Left renal cortex interstitium (tissue), 4 donors: ENCODE measurements at places on chromosomes 4 and X. TPM values are rescaled to one million over a fixed set of nuclear protein-coding genes. Genes with fewer than 3 reads are reported as not detected.
A peak's percentile ranks its signal among the peaks of the same experiment; 100 is the strongest.

The MAGEA2 gene
- polyA plus RNA-seq, result not detected

DNA sequence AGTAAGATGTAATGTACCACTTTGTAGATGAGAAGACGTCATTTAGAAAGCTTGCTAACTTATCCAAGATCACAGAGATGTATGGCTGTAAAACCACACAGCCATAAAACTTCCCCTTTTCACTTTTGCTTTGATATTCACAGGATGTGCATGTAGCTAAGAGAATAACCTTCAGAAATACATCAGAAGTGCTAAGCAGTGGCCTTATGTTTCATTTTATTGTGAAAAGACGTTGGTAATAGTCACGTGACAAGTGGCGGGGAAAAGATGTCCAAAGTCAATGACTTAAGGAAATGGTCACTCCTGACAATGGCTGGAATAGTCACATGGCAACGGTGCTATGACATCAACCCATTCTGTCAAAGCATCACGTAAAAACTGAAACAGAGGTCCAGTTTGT, 12.9 kb upstream of the WDR17 start:
- no peak for DNase-seq

GRCh38 chrX:20143561-20143960, 1.9 kb upstream of the EIF1AX start:
- no peak for DNase-seq

DNA sequence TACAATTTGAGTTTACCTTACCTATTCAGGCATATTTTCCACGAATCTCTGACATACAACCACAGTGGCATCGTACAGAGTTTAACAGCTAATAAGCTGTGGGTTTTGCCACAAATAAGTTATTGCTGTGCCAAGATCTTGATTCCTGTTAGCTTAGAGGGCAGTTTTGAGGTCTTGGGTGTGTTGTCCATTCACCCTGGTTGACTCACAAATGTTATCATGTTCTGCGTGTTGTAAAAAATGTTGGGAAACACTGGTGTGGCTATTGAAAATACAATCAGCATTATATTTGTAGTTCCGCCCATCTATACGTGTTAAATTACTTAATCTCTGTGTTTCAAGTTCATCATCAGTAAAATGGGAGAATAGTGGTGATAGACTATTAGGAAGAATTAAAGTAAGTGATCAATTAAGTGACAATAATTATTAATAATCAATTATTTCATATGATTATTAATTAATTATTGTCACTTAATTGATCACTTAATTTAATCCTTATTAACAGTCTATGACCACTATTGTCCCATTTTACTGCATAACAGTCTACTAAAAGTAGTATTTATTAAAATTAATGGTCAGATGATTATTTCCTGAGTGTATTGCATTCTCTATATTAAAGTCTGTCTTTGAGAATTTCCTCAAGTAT, 96.3 kb downstream of the TMA16 start:
- no peak for DNase-seq

DNA sequence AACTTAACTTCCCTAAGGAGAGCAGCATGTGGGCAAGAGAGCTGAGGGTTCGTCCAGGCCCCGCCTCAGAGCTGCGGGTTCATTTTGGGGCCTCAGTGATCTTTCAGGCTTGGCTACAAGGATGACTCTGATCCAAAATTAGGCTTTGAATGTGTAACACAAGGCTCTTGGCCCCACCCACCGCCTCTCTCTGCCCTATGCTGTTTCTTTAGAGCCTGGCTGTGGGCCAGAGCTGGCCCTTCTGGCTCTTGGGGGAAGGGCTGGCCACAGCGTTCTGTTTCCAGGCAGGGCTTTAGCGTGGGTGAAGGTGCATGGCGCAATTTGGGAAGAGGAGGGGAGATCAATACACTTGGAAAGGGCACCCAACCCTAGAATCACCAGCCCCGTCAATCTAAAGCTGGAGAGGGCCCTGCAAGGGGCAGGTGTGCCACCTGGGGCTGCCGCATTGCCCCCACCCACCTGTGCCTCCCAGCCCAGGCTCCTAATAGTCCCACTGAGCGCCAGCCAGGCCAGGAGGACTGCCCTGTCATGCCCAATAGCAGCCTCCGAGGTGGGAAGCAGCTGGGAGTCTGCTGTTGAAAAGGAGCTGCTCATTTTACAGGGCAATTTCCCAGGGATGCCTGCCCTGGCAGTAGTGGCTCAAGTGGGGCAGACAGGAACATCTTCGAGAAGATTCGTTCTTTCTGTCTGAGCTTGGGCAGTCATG, 84.5 kb upstream of the MAML3 start:
- no peak for DNase-seq

GRCh38 chr4:4610672-4611071, 68.8 kb upstream of the STX18 start:
- DNase-seq, result no peak

- no peak for DNase-seq
These were observed 956 bp downstream of the TAPT1 start for GRCh38 chr4:16225167-16225862.

- no peak for DNase-seq
These were observed 41.1 kb upstream of the CBR4 start for GRCh38 chr4:169050881-169051760.

The AMELX gene
- polyA plus RNA-seq, result not detected

DNA sequence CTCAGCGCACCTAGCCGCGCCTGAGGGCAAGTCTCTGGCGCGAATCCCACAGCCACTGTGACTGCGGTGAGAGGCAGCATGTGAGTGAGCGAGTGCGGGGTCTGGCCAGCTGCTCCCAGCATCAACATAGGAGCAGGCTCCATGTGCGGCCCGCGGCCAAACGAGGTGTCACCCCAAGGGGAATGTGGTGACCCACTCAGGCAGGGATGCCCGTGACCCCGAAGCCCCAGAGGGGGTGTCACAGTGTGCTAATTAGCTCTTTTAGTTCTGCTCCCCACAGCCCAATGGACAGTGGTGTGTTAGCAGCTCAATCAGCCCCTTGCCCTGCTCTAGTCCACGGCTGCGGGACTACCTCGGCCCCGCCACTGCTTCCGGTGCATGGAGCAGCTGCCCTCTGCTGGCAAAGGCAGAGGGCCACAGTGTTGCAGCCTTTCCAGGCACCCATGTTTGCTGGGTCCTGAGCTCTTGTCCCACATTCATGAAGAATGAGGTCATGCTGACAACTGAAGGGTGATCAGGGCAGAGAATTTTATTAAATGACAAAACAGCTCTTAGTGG, 61.4 kb downstream of the AGA start:
- DNase-seq, result no peak

GRCh38 chrX:109830704-109831206, 97.7 kb upstream of the ACSL4 start:
- no peak for DNase-seq

GRCh38 chr4:144174401-144175067, 34.0 kb upstream of the GYPA start:
- peak; percentile 51 for DNase-seq

- DNase-seq, result no peak
These were observed 137.9 kb upstream of the MAGEA10 start for GRCh38 chrX:152276277-152276676.

DNA sequence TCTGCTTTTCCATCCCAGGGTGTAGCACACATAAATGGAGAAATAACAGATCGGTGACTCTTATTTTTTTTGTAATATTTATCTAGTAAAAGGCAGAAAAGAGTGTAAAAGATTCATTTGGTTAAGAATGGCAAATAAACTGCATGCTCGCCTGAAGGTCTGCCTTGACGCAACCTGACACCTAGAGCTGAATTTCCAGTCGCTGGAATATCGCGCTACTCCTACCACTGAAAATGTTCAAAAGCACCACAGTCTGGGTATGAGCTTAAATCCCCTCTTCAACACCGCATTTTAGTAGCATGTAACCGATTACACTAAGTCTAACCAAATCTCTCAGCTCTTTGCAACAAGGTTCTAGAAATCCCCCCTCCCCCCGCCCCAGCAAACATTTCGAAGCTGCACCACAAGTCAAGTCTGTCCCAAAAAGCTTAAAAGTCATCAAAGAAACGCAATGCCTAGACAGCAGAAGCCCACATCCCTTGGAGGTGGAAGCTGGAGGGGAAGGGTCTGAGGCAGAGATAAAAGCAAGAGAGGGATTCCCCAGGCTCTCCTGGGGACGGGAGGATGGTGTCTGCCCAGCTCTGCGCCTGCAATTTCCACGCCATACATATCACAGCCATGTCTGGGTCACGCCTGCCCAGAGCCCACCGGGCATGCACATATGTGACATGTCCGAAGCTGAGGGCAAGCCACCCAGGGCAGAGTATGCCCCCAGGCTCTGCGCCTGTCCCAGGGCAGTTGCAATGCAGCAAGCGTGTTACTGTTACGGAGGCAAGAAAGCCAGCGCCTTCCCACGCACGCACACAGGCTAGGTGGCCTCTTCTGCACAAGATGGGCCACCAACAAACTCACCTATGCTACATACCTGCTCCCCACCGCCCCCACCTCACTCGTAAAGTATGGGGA, 1.4 kb downstream of the FGF13 start:
- DNase-seq, result no peak

DNA sequence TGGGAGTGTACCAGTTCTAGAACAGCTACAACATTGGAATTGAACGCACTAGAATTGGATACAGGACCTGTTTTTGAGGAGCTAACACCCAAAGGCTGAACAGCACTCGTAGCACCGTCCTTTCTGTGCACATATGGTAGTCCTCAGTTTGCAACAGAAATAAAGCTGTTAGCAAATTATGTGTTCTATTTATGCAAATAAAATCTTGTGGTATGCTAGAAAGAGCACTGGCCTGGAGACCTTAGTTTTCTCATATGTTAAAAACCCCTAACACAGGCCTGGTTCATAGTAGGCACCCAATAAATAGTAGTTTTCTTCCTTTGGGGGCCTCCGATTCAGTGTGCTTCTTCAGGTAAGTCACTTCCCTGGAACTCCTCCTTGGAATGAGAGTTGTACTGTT, 140.3 kb downstream of the AR start:
- no peak for DNase-seq
